ENCODE measurements at places on chromosomes 4 and X.

DNA sequence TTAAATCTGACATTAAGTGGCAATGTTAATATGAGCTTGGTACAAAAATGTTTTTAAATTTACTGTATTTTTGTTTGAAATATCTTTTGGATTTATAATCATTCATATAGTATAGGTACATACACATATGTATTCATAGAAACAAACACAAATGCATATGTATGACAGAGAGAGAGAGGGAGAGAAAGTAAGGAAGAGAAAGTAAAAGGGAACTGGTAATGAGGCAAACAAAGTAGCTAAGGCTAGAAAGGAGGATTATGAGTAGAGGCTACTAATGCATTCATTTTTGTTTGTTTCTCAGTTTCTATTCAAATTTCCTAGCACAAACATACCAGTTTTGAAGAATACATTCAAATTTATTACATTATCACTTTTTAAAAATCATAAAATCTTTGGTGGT lies 132.4 kb downstream of the GLRA3 start:
- DNase-seq: no peak

GRCh38 chrX:54357414-54358377 lies at the start of gene WNK3:
TSS of gene WNK3 (minus strand) at chrX:54358046.
- peak; percentile 82 for DNase-seq

- no peak for DNase-seq
These were observed 348.2 kb downstream of the PDGFC start for GRCh38 chr4:156623376-156623775.

DNA sequence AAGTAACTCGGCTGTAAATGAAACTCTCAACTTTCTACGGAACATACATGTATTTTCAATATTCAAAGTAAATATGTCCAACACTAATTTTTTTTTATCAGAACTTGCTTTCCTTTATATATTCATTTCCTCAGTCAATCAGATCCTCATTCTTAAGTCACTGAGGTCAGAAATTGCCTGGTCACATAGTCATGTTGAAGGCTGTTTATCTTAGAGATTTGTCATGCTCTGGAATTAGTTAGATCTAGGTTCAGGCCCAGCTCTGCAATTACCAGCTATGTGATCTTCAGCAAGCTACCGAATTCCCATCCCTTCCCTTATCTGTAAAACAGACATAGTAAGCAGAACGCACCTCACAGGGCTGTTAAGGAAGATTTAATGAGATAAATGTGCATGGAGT lies 228.8 kb downstream of the SPCS3 start:
- DNase-seq: no peak

- DNase-seq: no peak
These were observed 68.3 kb upstream of the DDX3X start for GRCh38 chrX:41265615-41266014.

DNA sequence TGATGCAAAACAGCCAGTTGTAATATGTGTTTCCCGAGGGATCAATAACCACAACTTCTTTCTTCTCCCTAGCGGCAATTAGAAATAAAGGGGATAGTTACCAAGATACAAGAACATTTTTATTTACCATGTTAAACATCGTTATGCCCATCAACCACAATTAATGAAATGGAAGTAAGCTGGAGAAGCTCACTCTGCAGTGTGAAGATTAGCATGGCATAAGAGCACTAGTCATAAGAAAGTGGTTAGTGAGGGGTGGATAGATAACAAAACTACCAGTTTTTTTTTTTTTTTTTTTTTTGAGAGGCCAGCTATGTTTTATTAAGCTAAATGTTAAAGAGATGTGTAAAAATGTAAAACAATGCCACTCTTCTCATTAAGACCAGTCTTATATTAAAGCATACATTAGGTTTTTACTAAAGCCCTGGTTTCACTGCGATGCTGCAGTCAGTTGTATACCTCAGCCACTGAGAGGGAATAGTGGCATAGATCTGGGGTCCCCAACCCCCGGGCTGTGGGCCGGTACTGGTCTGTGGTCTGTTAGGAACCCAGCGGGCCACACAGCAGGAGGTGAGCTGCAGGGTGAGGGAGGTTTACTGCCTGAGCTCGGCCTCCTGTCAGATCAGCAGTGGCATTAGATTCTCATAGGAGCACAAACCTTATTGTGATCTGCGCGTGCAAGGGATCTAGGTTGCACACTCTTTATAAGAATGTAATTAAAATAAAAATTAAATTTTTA lies 27.9 kb upstream of the NFXL1 start:
- no peak for DNase-seq

DNA sequence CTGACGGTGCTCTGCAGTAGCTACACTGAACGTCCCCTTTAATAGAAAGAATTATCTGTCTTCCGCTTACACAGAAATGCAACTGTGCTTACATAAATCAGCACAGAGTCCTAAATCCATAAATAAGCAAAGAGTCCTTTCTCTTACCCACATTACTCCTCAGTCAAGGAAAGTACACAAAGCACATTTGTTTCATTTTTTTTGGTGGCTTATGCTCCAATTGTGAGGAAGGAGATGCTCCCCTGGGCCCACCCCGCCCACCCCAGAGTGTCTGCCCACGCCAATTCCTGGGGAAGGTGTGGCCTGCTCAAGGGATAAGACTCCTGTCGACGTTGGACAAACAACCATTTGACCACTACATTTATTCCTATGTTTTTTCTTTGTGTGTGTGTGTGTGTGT lies 53.8 kb downstream of the CPLX1 start:
- DNase-seq: no peak

DNA sequence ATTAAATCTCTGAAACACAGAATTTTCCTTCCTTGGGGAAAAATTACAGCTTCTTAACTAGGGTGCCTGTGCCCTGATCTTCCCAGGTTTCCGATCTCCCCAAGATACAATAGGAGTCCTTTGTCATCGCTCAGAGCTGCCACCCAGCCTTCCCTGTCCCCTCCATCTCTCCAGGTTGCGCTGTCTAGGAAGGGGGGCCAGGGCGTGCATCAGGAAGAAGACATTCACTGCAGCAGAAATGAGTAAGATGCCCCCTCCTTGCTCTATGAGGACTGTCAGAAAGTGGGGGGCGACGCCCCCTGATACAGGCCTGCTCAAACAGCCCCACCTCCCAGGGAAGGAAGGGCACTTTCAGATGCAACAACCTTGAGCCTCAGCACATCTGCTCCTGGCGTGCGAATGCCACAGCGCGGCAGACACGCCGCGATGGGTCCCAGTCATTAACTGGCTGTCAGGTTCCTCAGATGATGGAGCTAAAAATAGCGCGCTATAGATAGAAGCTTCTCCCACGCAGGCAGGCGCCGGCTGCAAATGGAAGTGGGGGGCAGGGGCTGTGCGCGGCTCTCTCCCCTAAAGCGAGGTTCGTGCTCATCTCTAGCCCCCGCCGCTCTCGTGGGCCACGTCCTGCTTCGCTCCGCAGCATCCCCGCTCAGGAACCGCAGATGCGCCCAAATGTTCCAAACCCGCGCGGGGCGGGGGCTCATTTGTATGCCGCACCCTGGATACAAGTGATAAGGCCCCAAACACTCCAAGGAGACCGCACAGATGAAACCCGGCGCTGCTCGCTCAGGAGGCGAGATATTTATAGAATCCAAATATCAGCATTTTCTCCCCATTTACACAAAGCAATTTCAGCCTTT lies 57.6 kb upstream of the LGI2 start:
- no peak for DNase-seq

DNA sequence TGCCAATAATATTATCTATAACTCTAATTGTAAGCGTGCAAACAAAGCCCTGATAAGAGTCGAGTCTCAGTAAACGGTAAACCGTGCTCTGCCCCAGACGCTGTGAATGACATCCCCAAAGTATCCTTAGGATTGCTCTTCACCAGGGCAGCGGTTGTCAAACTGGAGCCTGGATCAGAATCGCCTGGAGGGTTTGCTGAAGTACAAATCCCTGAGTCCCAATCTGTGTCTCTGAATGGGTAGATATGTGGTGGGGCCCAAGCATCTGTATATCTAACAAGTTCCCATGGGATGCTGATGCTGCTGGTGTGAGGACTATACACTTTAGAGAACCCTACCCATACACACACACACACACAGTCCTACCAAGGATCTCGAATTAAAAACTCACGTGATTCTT lies 813 bp upstream of the APBB2 start:
- no peak for DNase-seq

GRCh38 chrX:111823703-111824102 lies 52.3 kb upstream of the TRPC5OS start:
- DNase-seq: no peak

DNA sequence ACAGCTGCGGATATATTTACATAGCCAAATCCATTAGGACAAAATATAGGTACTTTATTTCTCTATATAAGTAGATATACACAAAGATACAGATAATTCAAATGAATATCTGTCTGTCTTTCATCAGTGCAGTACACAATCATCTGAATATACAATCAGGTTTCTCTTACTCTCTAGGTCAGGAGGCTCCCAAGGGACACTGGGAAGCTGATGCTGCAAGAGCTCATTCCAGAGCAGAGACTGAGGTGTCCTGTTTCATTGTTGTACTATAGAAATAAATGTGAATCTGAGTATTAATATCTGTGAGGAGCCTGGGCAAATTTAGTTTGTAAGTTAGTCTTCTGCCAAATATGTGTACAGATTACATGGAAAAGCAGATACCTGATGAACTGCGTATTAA lies 4.2 kb downstream of the TLL1 start:
- DNase-seq: no peak

GRCh38 chr4:7540206-7540605 lies 105.5 kb upstream of the PSAPL1 start:
- no peak for DNase-seq

- DNase-seq: no peak
These were observed 41.4 kb downstream of the ABHD18 start for GRCh38 chr4:128006592-128006991.

DNA sequence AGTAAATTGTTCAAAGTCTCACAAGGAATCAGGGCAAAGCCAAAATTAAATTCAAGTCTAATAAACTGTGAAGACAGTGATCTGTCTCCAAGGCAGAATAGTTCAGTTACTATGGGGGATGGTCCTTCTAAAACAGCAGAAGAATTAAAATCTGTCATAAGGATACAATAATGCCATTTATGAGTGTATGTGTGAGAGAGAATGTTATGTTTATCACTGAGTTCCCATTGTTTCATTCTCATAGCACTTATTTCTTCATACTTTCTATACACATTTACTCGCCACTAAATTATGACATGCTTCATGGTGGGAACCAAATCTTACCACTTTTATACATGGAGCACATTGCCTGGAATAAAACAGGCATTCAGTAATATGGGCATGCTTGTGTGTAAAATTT lies 102.5 kb downstream of the AMMECR1 start:
- no peak for DNase-seq

GRCh38 chrX:105753411-105753810 lies 68.9 kb upstream of the NRK start:
- DNase-seq: no peak

DNA sequence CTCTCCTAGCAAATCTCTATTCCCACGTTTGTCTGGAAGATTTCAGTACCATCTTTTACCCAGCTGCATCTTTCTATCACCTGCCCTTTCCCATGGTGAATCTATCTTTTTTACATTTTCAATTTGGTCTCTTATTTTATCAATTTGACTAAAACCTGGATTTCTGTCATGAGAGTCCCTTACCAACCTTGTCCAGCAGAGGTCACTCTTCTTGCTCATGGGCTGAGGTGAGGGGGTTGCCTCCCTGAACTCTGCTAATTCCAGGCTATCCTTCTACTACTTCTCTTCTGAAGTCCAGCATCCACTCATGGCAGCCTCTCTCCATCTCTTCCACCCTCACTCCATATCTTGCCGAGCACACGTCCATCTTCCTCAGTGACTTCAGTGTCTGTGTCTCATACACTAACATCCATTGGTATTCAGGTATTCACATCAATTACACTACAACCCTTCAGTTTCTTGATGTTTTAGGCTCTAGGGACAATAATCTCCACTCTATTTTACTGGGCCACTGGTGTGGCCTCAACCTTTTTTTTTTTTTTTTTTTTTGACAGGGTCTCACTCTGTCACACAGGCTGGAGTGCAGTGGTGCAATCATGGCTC lies 17.8 kb upstream of the ZNF827 start:
- DNase-seq: peak; percentile 38

DNA sequence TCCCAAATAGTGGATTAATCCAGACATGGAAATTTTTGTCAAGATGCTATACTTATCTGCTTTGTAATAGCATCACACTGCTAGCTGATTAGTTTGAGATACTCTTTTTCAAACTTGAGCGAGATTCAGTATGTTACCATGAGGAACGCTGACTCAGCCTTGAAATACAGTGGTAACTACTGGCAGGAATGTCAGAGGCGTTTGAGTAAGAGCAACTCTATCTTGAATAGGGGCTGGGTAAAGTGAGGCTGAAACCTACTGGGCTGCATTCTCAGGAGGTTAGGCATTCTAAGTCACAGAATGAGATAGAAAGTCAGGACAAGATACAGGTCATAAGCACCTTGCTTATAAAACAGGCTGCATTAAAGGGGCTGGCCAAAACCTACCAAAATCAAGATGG lies 2519.6 kb downstream of the ARAP2 start:
- DNase-seq: no peak

DNA sequence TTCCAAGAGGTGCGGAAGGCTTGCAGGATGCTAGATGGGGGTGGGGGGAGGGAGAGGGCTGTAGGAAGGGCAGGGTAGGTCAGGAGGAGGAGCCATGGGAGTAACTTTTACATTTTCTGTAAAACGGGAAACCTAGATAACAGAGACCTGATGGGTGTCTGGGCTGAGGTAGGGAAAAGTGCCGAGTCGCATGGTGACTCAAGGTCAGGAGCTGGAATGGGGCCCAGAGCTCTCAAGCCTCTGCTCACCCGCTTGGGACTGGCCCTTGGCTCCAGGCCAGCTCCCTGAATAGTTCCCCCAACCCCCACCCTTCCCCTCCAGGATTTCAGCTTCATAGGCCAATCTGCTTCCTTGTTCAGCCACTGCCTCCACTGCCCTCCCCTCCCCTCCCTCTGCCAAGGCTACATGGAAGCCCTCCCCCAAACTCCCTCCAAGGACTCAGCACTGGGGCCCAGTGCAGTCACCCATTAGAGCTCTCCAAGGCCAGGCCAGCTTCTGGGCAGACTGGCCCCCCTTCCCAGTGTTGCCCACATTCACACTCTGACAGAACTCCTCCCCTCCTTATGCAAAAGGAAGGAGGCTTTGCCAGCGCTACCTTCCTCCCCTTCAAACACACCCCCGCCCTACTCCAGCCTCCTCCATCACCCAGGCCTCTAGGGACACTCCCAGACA lies 43.6 kb downstream of the TSC22D3 start:
- DNase-seq: no peak

- DNase-seq: no peak
These were observed 9.9 kb upstream of the SLC25A43 start for GRCh38 chrX:119389214-119389613.

DNA sequence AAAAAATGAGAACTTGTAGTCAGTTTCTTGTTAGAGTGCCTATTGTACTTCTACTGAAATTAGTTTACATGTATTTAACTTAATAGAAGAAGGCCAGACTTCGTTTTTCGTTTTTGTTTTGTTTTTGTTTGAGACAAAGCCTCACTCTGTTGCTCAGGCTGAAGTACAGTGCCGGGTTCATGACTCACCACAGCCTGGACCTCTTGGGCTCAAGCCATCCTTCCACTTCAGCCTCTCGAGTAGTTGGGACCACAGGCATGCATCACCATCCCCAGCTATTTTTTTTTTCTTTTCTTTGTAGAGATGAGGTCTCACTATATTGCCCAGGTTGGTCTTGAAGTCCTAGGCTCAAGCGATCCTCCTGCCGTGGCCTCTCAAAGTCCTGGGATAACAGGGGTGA lies 793.9 kb downstream of the ADGRL3 start:
- DNase-seq: no peak

- no peak for DNase-seq
These were observed 83.9 kb downstream of the POLA1 start for GRCh38 chrX:24777660-24778059.

- DNase-seq: no peak
These were observed 7.7 kb downstream of the HPGDS start for GRCh38 chr4:94334962-94335361.

GRCh38 chr4:86831262-86832130 lies 17.7 kb downstream of the SLC10A6 start:
- no peak for DNase-seq
